Endothelial cell (in vitro differentiated cells): ENCODE measurements at places on chromosomes 4 and X.

- no peak for DNase-seq
Observed at GRCh38 chr4:118894034-118894433, 5.4 kb downstream of the SYNPO2 start.

GRCh38 chr4:76704133-76704881 is 193.6 kb downstream of the SOWAHB start:
- no peak for DNase-seq

- DNase-seq: no peak
Observed at GRCh38 chr4:177660223-177660622, 218.0 kb upstream of the AGA start.

GRCh38 chr4:172858731-172859230 is 309.8 kb upstream of the GALNT7 start:
- DNase-seq: no peak

- DNase-seq: no peak
Observed at GRCh38 chr4:175306436-175306835, 388.3 kb downstream of the ADAM29 start.

- peak; percentile 38 for DNase-seq
Observed at GRCh38 chr4:185396724-185397385, at the start of gene ANKRD37. TSS of gene ANKRD37 (plus strand) at chr4:185396841. CDS start at chr4:185396924, 83 bp downstream.

DNA sequence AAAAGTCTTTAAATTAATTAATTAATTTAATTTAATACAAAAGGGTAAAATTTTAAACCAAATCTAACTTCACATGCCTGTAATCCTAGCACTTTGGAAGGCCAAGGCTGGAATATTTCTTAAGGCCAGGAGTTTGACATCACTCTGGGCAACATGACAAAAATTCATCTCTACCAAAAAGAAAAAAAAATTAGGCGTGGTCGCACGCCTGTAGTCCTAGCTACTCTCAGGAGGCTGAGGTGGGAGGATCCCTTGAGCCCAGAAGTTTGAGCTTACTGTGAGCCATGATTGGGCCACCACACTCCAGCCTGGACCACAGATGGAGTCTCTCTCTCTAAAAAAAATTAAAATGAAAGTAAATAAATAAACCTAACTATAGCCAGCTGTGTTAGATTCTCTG is 39.2 kb upstream of the ANTXR2 start:
- DNase-seq: no peak

DNA sequence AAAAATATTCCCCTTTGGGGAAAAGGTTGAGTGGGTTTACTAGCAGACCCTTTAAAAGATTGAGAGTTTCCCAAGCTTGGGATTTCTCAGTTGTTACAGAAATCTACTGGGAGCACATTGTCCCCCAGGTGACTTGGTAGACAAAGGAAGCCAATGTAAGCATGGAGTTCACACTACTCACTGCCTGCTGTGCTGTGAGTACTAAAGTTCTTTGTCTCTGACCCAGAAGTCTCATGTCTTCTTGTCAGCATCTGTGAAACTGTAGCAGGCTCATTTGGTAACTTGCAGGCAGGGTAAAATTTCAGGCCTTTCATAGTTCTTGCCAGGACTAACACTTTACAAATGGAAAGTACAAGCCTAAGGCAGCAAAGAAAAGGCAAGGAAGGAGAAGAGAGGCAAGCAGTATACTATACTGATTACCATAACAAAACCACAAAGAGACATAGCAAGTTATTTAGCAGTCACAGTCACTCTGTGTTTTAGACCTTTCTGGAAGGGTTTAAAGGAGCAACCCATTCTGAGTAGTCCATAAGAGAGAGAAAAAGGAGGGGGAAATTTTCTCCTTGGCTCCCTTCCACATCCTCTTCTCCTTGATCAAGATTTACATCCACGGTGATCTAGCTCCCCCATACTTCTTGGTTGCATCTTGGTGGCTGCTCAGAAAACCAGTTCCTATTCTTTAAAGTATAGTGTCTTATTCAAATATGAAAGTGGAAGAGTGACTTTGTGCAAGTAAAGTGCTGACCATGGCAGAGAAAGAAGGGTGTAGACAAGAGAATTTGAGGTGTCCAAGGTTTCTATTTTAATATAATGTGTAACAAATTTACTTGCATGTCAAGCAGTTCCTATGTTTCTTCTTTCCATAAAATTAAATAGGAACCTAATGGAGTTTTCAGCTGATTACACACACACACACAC is 160.0 kb upstream of the PDE5A start:
- DNase-seq: no peak

- DNase-seq: no peak
Observed at GRCh38 chr4:115159141-115159540, 45.7 kb upstream of the NDST4 start.

DNA sequence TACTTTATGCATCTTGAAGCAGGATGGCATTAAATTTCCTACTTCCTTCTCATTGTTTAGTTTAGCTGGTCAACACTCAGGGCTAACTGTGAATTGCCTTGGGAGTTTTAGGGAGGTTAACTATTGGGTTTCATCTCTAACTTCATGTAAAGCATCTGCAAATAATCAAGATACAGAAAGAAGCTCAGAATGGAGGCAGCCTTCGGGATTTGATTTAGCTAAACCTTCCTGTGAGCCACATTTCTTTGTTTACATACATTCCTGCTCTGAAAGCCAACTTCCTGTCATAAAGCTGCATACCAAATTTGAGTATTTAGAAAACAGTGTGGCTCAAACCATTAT is 131.7 kb upstream of the PCDH18 start:
- DNase-seq: no peak

GRCh38 chr4:25928379-25929297 is 14.6 kb downstream of the SMIM20 start:
- no peak for DNase-seq

DNA sequence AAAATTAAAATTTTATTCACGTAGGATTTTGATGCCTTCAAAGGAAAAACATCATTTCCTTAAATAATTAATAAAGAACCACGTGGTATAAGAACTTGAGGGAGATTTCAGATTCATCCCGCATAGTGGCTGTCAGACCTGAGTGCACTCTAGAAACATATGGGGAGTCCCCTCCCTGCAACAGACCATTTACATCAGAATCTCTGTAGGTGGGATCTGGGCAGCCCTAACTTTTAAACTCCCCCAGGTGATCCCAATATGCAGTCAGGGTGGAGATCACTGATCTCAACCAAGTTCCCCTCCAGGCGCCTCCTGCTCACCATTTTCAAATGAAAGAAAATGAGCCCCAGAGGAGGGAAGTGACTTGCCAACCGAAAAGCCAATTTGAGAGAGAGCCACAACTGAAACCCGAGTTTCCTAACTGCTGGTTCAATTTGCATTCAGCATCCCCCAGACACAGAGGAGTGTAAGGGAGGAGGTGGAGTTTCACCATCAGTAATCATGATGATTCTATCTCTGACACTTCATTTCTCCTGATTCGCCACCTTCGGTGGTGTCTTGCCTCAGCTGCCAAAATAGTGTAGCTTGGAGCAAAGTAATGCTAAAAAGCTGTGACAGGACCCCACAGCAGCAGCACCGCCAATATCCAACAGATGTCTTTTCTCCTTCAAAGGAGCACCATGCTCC is 11.4 kb downstream of the RNF150 start:
- no peak for DNase-seq

GRCh38 chr4:44231006-44231405 is 217.6 kb downstream of the KCTD8 start:
- no peak for DNase-seq

DNA sequence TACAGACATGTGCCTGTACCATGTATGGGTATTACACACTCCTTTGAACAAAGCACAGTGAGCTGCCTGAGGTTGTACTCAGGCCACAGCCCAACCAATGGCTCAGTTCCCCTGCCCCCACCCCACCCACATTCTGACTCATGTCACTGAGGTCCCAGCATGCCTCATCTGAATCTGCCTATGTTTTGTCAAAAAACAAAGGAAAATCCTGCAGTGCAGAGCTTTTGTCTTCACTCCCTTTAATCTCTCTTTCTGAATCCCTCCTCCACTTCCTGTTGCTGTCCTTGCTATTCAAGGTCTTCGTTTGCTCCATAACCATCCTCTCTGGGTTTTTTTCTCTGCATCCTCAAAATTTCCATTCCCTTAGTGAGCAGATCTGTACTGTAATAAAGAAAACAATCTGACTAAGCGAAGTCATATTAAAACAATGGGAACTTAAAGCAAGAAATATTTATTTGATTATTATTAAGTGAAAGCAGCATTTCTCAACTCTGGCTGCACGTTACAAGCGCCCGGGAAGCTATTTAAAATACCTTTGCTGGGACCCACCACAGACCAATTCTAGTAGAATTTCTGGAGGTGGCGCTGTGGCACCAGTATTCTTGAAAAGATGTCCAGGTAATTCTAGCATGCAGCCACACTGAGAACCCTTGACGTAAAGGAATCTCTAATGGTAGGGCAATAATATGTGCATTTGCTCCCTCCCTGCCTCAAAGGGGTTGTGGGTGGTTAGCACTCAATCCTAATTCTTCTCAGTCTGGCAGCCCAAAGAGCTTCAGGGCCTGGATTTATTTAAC is 8.7 kb downstream of the GUCY2F start:
- DNase-seq: peak; percentile 33

DNA sequence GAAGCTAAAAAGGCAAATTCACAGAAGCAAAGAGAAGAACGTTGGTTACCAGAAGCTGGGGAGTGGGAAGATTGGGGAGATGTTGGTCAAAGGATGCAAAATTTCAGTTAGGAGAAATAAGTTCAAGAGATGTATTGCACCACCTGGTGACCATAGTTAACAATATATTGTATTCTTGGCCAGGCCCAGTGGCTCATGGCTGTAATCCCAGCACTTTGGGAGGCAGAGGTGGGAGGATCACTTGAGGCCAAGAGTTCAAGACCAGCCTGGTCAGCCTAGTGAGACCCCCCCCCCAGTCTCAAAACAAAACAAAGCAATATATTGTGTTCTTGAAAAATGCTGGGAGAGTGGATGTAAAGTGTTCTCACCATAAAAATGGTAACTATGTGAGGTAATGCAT is 67.9 kb downstream of the TAB3 start:
- no peak for DNase-seq

- no peak for DNase-seq
Observed at GRCh38 chr4:41709844-41710481, 38.6 kb downstream of the PHOX2B start.

DNA sequence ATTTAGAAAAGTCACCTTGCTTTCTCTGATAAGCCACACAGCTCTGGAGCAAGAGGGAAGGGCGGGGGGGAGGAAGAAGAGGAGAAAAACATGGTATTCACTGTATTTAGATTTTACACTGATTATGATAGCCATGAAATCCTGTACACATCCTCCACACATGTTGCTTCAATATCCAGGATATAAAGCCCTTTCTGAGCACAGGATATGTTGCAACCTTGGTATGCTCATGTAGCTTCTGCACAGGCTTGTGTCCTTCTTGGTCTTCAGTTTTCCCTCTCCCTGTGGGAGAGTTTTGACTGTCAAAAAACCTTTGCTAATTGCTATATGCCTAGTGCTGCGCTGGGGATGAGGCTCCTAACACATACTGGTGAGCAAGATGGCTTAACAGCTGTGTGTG is 61.9 kb upstream of the DAPP1 start:
- DNase-seq: no peak

DNA sequence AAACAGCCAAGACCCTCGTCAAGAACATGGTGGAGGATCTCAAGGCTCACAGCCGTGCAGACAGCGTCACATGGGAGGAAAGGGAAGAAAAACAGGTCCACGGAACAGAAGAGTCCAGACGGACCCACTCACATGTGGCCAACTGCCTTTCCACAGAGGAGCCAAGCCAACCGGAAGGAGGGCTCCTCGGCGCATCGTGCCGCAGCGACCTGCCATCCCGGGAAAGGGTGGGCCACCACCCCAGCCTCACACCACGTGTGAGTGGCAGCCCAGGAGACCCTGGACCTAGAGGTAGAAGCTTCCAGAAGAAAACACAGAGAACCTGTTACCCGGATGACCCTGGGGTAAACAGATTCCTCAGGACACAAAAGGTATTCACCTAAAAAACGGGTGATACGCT is 28.4 kb downstream of the CTBP1 start:
- no peak for DNase-seq

GRCh38 chr4:79267671-79268070 is 58.2 kb downstream of the NAA11 start:
- no peak for DNase-seq

DNA sequence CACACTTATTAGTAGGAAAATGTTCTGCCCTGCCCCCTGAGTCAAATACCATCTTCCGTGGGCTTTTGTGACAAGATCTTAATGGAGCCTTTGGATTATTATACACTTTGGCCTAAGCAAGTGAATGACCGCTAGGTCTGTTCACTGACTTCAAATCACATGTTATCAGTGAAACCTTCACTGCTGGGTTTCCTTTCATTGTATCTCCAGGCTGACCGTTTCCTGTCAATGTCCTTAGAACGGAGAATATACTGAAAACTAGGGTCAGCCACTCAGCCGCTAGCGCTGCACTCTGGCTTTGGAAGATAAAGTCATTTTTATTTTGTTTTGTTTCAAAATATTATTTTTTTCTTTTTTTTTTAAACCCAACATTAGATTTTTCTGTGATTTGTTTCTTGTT is 107.0 kb upstream of the TLL1 start:
- peak; percentile 34 for DNase-seq

DNA sequence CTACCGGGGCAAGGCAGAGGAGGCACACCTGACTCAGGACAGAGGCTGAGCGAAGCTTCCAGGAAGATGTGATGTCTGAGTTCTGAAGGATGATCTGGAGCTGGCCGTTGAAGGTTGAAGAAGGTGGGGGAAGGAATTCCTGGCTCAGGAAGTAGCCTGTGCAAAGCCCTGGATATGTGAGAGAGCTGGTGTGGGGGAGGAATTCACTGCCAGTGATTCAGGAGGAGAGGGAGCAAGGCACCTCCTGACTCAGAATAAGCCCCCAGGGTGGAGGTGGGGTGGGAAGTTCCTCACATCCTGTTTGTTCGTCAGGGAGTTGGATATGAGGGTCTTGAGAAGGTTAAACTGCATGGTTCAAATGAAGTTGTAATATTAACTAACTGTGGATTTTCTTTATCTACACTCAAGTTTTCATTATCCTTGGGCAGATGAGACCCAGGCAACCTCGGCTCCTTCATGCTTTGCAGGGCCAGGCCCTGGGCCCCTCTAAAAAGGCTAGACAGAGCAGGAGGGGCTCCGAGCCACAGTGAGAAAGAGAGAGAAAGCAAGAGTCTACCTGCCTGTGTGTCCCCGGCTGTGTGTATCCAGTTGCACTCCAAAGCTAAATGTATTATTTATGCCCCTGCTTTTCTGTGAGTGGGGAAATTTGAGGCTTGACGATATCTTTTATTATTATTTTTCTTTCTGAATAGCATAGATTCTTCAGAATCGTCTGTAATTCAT is 7.1 kb downstream of the NHSL2 start:
- no peak for DNase-seq

DNA sequence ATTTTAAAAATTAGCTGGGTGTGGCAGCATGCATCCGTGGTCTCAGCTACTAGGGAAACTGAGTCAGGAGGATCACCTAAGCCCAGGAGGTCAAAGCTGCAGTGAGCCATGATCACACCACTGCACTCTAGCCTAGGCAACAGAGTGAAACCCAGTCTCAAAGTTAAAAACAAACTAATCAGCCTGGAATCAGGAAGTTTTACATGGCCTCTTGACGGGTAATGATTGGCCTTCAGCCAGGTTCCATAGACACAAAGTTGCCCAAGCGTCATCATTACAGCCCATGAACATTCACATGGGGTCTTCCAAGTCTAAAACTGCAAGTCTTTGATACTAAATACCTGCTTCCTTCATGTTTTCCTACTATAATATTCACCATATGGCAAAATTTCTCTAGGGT is 10.0 kb upstream of the RGN start:
- no peak for DNase-seq
